Left colon (tissue), 2 donors: ENCODE measurements at places on chromosomes 5 and 9. TPM values are rescaled to one million over a fixed set of nuclear protein-coding genes. Genes with fewer than 3 reads are reported as not detected.

JAKMIP2 gene
- total RNA-seq: 0.49 TPM

GFPT2 gene
- total RNA-seq: 1.5 TPM

- DNase-seq: no peak
These were observed 11.5 kb downstream of the GPBP1 start for GRCh38 chr5:57185313-57185712.

DNA sequence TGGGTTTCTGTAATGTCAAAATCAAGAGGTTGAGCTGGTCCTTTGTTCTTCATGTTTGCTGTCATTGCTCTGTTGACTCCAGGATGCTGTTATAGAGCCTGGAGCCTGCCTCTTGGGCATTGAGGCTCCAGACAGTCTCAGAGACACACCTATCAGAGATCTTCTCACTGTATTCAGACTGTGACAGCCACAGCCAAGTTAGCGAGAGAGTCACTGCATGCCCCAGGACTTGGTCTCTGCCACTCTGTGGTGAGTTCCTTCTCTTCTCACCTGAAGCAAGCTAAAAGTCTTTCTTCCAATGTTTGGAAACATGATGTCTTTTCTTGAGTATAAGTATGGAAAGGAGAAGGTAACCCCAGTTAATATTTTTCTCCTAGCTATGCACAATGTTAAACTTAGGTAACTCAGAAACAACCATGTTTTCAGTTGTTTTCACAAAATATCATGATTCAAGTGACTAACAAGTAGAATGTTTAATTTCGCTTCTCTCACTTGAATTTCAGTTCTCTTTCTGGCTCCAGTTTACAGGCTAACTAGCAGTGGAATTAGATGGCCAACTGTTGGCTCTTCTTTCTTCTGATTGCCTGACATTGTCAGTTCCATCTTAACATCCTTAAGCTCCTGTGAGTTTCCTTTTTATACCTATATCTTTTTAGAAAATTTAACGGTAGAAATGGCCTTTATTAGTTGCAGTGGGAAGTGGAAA is 20.6 kb upstream of the ZFYVE16 start:
- DNase-seq: no peak

DNA sequence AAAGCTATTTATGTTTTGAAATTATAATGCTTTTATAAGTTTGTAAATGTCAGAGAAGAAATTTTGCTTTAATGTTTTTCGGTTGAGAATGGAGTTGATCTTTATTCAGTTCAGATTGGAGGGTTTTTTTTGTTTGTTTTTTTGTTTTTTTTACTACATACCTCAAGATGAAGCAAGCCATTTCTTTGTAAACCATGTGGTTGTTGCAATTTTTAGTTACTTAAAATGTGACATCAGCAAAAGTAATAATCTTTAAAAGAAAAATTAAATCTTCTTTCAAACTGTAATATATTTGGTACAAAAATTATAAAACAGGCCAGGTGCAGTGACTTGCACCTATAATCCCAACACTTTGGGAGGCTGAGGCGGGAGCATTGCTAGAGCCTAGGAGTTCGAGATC is 102.6 kb downstream of the CDC42SE2 start:
- DNase-seq: no peak

DNA sequence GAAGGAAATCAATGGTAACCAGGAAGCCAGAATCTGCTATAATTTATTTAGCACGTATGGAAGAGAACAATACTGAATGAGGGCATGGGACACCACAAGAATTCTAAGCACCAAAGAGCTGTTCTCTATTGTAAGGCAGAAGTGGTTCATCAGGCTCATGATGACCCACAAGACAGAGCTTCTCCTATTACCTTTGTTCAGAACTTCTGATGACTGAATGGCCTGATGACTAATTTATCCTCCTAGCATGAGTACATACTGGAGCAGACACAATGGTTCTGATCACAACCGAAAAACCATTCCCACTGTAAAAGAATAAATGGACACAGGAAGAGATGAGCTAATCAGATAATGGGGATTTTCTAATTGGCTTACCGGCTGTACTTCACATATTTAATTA is 329.8 kb upstream of the PDE4D start:
- no peak for DNase-seq

DNA sequence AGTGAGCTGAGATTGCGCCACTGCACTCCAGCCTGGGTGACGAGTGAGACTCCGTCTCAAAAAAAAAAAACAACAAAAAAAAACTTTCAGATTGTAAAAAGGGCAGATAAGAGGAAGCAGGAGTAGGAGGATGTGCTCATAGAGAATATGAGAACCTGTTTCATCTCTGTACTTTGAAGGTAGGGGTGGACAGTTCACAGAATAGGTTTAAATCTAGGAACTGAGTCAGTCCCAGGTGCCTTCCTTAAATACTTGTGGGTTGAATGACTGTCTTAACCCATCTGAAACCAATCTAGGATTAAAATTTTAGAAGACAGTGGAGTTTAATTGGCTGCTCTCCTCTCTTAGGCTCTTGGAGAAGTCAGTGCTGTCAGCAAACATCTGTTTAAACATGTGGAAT is 12.4 kb downstream of the POLK start:
- DNase-seq: no peak

ANXA2R gene
- total RNA-seq: 1.0 TPM
